Stimulated activated CD8-positive, alpha-beta memory T cell treated with anti-CD3 and anti-CD28 coated beads, Interleukin-2, amount 100 ng/mL, for 1 hour (primary cell): ENCODE measurements at places on chromosomes 12 and 14.

DNA sequence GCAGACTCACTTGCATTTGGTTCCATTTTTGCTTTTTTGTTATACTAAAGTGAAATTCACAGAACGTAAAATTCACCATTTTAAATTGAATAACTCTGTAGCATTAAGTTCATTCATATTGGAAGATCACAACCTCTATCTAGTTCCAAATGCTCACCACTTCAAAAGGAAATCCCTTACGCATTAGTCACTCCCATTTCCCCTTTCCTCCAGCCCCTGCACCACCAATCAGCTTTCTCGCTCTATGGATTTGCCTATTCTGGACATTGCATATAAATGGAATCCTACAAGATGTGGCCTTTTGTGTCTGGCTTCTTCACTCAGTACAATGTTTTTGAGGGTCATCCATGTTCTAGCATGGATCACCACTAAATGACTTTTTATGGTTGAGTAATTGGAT, 294.5 kb downstream of the KSR2 start:
- no peak for DNase-seq

DNA sequence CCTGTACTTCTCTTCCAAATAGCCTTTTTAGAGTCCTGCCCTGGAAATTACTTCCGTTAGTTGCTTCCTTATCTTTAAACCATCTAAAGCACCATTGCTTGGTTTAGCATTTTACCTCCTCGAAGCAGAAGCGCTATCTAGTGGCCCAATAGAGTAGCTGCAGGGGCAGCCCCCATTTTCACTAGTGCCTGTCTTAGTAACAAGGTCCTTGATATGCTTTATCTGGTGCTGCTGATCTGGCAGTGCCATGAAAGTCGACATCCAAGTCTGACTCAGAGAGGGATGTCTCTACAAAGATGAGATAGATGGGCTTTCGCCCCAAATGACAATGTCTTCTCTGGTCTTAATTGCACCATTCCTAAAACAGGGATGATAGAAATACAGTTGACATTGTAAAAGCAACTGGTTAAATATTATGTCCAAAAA, 25.0 kb upstream of the CIT start:
- peak; percentile 36 for DNase-seq

DNA sequence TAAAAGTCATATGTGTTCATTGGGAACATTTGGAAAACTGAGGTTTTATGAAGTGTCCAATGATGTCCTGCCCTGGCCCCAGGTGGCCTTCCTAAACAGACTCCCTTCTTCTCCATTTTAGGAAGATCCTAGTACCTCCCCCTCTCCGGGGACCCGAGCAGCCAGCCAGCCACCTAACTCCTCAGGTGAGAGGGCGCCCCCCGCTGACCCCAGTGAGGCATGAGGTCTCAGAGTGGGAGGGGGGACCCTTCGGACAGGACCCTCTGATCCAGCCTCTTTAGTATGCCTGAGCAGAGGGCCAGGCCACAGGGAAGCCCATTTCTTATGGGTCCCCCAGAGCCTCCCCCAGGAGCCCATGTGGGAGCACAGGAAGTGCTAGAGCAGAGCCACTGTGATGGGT, 23.7 kb downstream of the DEGS2 start:
- DNase-seq = no peak

DNA sequence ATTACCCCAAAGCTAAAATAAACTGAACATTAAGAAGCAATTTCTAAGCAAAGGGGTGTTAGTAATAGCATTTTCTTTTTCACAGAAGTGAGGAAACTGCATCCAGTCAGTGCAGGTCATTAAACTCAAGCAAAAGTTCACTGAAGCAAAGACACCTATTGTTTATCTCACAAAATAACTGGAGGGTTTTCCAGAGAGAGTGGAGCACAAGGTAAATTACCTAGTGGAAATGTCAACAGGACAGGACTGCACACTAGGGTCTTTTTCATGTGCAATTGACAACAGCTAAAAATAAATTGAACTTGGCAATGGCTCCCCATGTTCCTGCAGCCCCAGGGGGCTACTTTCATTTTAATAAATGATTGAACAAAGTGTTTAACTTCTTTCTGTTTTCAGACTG, 742.0 kb downstream of the GALC start:
- DNase-seq = no peak

- DNase-seq = peak; percentile 58
Measured at GRCh38 chr14:106605548-106606448, 1079.4 kb downstream of the TMEM121 start.

- no peak for DNase-seq
Measured at GRCh38 chr14:53517270-53517960, 364.3 kb upstream of the DDHD1 start.

GRCh38 chr12:47954467-47955045, 8.8 kb upstream of the TMEM106C start:
- no peak for DNase-seq

DNA sequence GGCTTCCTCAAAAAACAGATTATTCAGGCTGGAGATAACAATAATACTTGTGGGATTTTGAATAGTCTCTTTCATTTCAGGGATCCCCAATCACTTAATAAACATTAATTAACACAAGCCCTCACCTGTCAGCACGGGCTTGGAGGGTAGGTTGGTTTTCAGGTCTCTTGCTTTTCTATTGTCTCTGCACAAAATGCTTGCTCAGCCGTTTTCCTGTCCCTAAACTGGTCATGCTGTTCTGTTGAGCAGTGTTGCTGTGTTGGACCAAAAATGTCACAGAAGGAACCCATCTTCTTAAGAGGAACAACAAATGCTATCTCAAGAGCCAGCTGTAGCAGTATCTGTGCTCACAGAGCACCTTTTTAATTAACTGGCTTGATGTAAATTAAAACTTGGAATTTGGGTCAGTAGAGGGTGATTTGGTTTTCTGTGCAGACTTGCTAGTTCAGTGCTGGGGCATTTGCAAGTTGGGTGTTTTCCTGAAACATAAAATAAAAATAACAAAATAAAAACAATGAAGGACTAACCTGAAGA, 231.8 kb upstream of the CRY1 start:
- DNase-seq = no peak

DNA sequence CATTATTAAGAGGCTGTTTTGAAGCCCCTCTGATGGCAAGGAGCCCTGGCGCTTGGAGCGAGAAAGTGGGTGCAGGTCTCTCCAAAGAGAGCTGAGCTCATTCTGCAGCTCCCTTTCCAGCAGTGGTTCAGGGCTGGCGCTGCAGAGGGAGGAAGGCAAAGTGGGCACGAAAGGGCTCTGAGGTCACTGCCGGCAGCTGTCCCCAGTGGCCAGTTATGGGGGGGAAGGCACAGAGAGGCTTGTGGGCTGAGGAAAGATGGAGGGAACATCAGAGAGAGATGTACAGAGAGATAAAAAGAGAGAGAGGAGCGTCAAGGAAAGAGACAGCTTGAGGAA, 75.2 kb upstream of the TBX5 start:
- no peak for DNase-seq

DNA sequence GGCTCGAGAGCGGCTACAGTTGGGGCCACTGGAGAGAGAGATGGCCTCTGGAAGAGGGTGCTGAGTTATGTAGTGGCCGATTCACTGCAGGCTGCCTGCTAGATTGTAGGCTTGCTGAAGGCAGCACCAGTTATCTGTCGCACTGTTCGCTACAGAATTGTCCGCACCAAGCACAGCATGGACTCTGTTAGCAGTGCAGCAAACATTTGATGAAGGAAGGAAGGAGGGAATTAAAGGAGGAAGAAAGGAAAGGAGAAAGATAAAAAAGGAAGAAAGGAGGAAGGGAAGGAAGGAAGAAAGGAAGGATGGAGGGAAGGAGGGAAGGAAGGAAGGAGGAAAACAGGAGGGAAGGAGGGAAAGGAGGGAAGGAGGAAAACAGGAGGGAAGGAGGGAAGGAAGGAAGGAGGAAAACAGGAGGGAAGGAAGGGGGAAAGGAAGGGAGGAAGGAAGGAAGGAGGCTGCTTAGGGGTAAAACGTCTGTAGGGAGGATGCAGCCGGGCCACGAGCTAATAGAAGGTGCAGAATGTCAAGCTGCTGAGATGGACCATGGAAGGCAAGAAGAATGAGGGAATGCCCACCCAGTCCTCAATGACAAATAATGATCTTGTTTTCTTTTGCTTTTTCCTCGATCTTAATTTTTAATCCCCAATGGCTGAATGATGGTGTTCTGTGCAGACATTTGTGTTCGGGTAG, 27.3 kb upstream of the ADIPOR2 start:
- no peak for DNase-seq
